ENCODE measurements at places on chromosomes 7 and 10.
A peak's percentile ranks its signal among the peaks of the same experiment; 100 is the strongest.

DNA sequence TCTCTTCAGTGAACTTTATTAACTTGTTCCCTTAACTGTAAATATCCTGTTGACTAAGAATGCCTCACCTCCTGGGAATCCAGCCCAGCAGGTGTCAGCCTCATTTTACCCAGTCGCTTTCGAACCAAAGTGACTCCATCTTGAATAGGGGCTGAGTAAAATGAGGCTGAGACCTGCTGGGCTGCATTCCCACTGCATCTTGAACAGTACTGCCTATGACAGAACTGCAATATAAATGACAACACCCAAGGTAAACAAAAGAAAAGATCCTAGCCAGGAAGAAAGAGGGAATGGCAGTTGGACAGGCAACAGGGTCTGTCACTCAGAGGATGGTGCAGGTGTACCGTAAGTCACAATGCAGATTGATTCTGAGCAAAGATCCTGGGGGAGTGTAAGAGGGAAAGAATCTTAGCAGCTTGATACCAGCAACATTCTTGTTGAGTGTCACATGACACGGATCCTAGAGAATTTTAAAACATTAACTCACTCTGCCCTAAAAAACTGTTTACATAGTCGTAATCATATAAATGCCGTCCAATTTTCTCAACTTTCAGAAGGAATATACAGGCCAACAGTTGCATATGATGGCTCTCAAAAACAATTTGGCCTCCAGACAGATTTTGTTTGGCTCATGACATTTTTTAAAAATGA lies 4.4 kb upstream of the FAM107B start:
- no peak for DNase-seq

GRCh38 chr10:6200734-6201515 lies 1.8 kb upstream of the PFKFB3 start:
- no peak for DNase-seq

DNA sequence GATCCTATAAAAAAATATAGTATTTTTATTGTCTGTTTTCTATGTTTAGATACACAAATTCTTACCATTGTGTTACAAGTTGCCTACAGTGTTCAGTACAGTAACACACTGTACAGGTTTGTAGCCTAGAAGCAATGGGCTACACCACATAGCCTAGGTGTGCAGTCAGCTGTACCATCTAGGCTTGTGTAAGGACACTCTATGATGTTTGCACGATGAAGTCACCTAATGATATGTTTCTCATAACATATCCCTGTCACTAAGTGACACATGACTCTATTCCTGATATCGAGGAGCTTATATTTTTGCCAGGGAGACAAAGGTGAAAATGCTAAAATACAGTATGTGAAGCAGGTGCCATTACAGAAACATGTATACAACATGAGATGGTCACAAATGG lies 18.6 kb downstream of the ZNF25 start:
- no peak for DNase-seq

- no peak for DNase-seq
Observed at GRCh38 chr7:129609666-129610065, 1.9 kb upstream of the NRF1 start.

GRCh38 chr7:84582747-84583146 lies 388.2 kb upstream of the SEMA3A start:
- DNase-seq = no peak

DNA sequence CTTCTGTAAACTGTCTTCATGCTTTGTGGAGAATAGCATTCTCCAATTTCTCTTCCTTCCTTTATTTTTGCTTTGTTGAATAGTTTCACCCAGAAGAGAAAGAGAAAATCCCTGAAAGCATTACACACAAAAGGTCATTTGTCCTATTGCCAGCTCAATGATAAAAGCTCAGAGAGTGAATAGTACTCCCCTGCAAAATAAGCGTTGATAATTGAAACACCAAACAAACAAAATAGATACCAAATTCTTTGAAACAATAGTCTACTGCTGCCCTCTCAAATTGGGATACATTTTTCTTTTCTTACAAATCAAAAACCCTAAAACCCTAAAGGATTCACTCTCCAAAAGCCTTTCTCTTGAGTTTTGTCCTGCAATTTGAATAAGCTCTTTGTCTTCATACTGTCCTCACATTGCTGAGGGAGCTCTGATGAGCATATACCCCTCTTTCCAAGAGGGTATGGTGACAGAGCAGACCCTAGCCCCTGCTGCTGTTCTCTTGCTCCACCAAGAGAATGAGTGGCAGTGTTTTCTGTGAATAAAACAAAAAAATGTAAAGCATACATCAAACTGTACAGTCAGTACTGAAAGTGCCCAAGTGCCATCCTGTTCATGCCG lies 134.4 kb downstream of the CSTF2T start:
- DNase-seq = no peak

DNA sequence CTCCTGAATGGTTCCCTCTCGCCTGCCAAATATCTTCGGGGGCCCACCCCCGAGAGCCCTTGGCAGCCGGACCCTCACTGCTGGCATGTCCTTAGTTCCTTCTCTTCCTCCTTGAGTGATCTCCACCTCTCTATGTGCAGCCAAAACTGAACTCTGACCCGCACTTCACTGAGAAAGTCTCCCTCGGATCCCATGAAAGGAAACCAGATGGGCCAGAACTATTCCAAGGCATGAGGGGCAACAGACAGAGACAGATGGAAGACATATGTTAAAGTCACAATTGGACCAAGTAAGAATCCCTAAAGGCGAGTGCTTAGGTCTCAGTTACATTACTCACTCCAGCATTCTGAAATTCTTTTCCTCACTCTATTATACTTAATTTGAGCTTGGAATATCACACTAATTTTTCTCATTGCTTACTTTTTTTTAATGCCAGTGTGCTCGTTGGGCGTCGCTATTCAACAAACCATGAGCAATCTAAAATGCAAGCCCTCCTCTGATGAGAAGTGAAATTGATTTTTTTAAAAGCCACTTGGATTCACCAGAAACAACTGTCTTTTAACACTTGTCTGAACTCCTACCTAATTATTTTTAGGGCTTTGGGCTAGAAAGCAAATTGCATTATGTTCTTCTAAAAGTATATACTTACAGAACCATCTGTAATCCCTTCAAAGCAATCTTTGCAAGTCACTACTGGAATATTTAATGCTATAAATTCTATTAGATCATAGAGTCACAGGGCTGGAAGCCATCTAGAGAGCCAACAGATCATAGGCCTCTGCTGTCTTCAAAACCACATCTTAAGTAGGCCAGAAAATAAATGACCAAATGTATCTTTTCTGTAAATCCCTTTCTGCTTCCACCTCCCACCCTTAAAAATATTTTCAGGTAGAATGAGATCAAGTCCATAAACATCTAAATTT lies 43.3 kb upstream of the EZH2 start:
- no peak for DNase-seq

GRCh38 chr7:33716581-33717477 lies 188.5 kb upstream of the BMPER start:
- DNase-seq = peak; percentile 1

- no peak for DNase-seq
Observed at GRCh38 chr10:48496831-48497779, 107.8 kb downstream of the ARHGAP22 start.

DNA sequence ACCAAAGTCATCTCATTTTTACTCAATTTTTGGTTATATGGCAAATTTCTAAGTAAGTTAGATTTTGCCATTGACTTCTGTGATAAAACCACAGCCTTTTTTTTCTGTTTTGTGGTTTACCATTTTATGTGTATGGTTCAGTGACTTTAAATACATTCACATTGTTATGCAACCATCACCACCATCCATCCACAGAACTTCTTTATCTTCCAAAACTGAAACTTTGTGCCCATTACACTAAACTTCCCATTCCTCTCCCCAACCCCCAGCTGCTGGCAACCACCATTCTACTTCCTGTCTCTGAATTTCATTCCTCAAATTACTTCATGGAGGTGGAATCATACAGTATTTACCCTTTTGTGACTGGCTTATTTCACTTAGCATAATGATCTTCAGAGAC lies 280.4 kb upstream of the TCERG1L start:
- no peak for DNase-seq

- no peak for DNase-seq
Observed at GRCh38 chr10:86742230-86742629, 14.2 kb upstream of the BMPR1A start.

DNA sequence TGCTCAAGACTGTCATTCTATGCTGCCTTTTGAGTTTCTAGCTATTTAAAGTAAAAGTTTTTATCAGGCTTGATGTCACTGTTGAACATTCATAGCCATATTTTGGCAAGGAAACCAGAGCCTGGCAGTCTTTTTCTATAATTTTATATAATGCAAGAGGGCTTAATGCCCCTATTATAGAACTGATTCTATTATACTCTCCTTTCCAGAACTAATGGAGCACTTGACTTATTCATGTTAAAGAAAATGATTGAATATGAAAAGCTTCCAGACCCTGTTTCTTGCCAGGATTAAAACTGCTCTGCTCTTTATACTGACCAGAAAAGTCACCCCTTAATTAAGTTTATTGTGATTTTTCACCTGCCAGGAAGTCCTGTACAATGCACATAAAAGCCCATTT lies 337.6 kb upstream of the CHRM2 start:
- peak; percentile 23 for DNase-seq

GRCh38 chr7:141715794-141716689 lies 7.9 kb downstream of the WEE2 start:
- DNase-seq = no peak

GRCh38 chr10:30645340-30645827 lies 15.8 kb upstream of the LYZL2 start:
- no peak for DNase-seq

GRCh38 chr7:22864301-22864700 lies 41.7 kb upstream of the TOMM7 start:
- no peak for DNase-seq

All from NCI-H774 (cell line).